Activated CD4-positive, alpha-beta T cell treated with anti-CD3 and anti-CD28 coated beads for 1 hour (primary cell): ENCODE measurements at places on chromosomes 7 and 10.

- DNase-seq: no peak
Observed at GRCh38 chr7:46233585-46234329, 312.7 kb upstream of the IGFBP3 start.

GRCh38 chr10:103765981-103766380 is 89.4 kb downstream of the SH3PXD2A start:
- DNase-seq: peak; percentile 69

GRCh38 chr7:20596653-20597052 is 18.8 kb upstream of the ABCB5 start:
- no peak for DNase-seq

- no peak for DNase-seq
Observed at GRCh38 chr10:50563906-50564305, 59.9 kb downstream of the SGMS1 start.

- no peak for DNase-seq
Observed at GRCh38 chr7:142568435-142569097, 180.7 kb upstream of the PRSS1 start.

DNA sequence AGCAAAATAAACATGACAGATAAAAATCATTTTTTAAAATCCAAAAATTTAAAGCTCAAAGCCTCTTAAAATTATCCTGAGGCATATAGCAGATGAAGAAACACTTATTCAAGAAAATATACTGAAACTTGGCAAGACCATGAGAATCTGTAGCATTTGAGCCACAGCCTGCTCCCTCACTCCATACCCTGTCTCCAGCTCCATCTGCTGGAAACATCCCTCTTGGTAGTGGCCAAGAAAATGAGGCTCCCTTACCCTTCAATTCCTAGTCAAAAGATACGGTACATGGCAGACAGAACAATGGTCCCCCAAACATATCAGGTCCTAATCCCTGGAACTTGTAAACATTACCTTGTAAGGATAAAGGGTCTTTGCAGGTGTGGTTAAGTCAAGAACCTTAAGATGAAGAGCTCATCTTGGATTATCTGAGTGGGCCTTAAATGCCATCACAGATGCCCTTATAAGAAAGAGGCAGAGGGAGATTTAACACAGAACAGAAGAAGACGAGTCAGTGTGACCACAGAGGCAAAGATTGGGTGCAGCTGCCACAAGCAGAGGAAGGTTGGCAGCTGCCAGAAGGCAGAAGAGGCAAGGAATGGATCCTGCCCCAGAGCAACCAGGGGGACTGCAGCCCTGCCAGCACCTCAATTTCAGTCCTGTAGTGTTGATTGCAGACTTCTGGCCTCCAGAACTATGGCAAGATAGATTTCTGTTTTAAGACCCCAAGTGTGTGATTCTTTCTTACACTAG is 149.4 kb downstream of the ZNF248 start:
- no peak for DNase-seq

DNA sequence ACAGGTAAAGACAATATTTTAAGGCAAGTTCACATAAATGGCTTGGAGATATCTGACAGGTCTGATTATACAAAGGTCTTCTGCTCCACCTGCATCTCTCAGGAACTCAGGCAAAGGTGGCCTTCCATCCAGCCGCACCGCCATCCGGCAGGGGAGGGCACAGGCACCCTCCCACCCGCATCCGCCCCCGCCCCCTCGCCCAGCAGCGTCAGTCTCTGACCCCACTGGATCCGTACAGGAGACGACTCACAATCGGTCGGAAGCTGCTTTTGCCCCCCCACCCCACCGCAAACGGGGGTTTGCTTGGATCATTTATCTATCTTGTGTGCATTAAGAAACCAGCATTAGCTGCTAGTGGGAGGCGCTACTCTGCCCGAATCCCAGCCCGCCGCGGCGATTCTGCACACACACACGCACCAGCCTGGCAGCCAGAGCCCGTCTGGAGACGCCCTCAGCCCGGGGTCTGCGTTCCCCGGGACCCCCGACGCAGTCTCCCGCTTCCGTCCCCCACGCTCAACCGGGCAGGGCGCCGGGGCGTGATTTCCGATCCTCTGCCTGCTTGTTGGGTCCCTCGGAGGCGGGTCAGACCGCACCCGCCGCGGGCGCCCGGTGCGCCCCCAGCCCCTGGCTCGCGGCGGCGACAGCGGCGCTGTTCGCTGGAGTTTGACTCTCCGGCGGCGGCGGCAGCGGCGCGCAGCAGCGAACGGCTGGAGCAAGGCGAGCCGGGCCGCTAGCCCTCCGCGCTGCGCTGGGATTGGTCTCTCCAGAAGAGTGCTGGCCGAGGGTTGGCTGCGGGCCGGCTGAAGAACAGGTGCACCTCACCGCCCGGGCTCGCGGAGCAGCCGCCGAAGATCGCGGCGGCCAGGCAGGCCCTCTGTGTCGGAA is 820 bp upstream of the NRG3 start:
- no peak for DNase-seq

DNA sequence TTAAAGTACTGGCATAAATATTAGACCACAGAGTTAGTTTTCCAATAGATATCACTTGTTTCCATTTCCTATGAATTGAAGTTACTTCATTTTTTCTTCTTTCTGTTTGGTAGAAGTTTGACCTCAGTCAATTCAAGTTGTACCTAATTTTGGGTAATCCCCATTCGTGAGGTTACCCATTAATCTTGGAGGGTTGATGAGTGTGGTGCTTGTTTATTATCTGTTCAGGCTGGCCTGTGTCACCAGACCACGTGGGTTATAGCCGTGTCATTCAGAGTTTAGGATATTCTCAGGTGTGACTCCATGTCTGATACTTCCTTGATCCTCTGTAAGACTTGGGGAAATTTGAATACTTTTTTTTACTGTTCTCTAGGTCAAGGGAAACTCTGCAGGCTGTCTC is 133.9 kb upstream of the TPK1 start:
- no peak for DNase-seq

DNA sequence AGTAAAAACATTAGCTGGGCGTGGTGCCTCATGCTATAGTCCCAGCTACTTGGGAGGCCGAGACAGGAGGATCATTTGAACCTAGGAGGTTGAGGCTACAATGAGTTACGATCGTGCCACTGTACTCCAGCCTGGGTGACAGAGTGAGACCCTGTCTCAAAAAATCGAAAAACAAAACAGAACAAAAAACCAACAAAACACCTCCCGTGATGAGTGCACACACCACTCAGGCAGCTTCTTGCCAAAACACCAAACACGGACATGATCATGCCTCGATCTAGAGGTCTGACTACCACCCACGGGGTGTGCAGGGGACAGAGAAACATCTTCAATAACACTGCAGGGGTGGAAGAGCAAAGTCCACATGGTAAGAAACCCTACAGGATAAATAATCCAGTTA is 44.4 kb downstream of the AMZ1 start:
- DNase-seq: no peak

GRCh38 chr10:78726171-78726570 is 342.6 kb upstream of the ZMIZ1 start:
- DNase-seq: no peak

DNA sequence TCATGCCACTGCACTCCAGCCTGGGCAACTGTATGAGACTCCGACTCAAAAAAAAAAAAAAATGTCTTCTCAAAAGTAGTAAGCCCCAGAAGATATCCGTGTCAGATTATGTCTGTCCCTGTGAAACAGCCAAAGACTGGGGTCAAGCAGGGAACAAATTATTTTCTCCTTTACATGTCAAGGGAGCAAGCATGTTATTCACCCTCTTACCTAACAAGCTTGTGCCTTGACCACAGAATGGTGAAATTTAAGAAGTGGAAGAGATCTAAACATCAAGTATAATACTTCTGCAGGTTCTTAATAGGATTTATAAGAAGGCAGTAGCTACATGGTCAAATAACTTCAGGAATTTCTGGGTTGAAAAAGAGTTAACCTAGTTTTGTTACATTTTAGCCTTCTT is 187.9 kb downstream of the ZNF365 start:
- DNase-seq: no peak

GRCh38 chr7:157056957-157057902 is 46.8 kb upstream of the MNX1 start:
- no peak for DNase-seq

- DNase-seq: no peak
Observed at GRCh38 chr10:119872610-119872859, at the start of gene MCMBP. MCMBP (minus strand) TSS chr10:119872843; CDS start chr10:119872584, 259 bp downstream.

DNA sequence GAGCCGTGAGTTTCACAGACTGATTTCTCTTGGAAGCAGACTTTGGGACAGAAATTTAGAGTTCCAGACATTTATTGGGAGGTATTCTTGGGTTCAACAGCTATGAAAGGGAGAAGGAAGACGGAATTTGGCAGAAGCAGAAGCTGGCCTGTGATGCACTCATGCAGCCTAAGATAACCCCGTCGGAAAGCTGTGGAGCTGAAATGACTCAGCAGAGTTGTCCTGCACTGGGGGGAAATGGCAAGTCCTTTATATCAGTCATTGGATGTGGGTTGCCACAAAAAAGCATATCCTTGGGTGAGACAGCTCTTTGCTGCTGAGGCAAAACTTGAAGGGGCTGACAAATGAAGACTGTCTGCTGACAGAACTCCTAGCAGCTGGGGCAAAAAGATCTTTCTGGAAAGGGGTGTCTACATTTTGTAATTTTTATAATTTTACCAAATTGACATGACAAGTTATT is 11.5 kb upstream of the MICU1 start:
- no peak for DNase-seq

DNA sequence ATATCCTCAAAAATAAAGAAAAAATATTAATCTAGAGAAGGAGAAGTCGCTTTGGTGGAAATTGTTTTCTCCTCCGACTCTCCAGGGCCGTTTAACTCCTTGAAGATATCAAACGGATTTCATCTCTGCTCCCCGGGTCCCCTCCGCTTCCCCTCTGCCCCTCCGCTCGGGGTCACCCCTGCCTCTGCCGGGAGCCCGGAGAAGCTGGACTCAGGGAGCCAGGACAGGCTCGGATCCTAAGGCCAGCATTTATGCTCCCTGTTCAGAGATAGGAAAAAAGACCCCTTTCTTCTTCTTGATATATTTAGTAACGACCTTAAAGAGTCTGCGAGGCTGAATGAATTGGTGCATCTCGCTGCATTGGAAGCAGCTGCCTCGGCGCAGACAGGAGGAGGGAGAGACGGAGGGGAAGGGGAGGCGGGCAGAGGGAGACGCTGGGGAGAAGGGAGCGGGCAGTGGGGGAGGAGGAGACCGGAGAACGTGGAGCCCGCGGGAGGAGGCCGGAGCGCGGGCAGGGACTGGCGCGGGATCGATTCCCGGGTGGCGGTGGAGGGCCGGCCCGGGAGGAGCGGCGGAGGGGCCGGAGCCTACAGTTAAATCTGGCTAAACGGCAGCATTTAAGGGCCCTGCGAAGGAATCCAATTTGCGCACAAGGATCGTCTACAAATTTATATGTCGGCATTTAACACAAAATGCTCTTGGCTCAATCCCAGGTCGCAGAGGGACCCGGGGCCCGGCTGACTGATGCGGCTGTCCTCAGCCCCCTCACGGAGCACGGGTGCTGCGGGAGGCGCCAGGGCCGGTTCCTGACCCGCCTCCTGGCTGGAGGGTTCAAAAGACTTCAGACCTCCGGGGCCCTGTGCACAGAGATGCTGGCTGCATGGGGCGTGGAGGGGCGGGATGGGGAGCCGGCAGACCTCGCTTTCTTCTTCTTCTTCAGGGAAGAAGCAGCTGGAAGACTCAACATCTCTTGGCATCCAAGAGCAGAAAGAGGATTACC is 55.6 kb downstream of the CRTAC1 start:
- DNase-seq: no peak

DNA sequence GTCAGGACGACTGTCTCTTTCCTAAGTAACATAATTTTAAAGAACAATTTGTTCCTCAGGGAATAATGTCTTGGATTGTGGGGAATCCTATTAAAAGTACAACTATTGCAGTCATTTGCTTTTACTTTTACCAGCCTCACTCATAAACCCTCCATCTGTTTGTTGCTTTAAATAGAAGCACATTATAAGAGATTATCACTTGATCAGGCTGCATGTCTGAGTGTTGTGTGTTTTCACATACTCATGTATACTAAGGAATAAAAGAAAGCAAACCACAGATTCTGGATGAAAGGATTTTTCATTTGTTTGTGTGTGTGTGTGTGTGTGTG is 1077.8 kb downstream of the KCNMA1 start:
- DNase-seq: no peak

GRCh38 chr10:127302343-127302742 is 106.0 kb upstream of the INSYN2A start:
- DNase-seq: no peak

GRCh38 chr10:121084675-121085070 is 233.5 kb downstream of the WDR11 start:
- DNase-seq: no peak

DNA sequence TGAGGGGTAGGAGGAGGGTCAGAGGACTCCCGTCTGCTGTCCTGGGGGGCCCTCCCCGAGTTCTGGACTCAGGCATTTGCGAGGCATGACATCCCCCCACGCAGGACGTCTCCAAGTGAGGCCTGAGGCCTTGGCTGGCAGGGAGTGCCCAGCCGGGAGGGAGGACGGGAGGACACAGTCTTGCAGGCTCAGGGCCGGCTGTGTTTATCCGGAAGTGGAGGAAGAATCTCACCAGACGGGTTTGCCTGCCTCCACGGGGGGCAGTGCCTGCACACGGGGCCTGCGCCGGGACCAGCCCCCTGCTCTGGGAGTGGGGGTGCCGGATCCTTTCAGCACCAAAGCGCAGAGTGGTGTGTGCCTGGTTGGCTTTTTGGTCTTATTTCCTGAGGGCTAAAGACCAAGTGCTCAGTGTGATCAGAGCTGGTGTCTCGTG is 10.9 kb downstream of the PWWP2B start:
- DNase-seq: no peak
